ENCODE measurements at places on chromosomes 11 and 22.

GRCh38 chr22:23240639-23241389 is 60.5 kb downstream of the BCR start:
- no peak for DNase-seq

DNA sequence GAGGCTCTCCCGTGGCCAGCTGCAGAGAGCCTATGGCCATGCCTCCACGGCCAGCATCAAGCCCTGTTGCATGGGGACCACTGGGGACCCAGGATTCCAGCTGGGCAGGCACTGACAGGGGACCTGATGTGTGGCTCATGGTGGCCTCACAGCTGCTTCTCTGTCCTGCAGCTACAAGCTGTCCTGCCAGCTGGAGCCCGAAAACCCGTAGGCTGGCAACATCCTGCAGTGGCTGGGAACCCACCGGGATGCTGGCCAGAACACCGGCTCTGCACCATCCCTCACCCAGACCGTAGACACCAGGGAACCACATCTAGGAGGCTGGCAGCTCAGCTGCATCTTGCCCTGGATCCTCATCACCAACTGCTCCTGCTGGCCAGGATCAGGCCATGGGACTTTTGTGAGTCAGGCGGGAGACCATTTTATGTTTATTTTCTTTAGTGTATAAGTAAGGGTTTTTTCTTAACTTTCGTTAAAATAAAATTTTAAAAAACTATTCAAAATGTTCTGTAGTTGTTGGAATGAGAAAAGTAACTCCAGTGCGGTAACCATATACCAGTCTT is 7.9 kb downstream of the RGL4 start:
- no peak for DNase-seq

DNA sequence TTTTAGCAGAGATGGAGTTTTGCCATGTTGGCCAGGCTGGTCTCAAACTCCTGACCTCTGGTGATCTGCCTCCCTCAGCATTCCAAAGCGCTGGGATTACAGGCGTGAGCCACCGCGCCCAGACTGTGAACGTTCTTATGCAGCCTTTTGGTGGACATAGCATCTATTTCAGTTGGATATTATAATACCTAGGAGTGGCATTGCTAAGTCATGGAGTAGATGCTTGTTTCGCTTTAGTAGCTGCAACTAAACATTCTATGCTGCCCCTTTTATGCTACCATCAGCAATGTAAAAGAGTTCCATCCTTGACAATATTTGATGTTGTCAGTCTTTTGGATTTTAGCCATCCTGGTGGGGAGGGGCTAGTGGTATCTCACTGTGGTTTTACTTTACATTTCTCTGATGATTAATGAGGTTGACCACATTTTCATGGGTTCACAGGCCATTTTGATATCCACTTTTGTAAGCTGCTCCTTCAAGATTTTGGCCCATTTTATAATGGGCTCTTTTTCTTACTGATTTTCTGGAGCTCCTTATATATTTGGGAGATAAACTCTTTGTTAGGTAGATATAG is 16.5 kb upstream of the APOBEC3A start:
- DNase-seq = no peak

DNA sequence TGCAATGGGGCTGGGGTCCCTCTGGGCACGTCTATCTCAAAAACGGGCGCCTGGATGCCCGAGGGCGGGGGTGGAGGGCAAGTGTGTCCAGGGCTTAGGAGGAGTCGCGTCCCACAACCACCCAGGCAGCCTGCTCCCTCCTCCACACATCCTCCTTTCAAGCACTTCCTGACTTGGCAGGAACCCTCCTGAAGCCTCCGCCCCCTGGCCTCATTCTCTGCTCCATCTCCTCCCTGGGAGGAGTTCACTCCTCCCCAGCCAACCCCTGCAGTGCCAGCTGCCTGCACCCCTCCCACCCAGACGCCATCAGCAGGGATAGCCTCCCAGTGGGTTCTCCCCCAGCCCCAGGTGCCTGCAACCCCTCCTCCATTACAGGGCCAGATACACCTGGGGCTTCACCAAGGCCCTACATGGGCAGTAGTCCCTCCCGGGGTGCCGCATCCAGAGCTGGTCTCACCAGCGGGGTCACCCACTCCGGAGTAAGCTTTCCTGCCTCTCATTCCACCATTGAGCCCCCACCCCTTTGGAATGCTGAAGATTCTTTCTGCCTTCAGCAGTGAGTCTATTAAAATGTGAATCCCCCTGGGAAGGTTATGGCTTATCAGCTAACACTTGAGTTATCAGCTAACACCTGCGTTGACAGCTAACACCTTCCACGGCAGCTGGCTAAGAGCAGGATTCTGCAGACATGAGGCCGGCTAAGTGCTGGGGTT is 24.4 kb downstream of the RTN4R start:
- peak; percentile 53 for DNase-seq

DNA sequence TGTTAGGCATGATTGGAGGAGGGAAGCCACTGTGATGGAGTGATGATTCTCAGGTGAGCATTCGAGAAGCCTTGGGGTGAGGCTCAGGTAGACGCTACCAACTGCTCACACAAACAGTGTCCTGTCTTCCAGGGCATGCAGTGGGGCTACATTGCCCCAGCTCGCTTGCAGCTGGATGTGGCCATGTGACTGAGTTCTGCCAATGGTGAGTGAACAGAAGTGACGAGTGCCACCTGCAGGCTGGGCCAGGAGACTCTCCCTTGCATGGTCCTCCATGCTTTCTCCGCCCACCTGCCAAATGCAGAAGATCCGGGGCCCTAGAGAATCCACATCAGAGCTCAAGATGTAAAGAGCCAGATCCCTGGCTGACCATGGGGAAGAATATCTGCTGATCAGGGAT is 195.9 kb downstream of the BCR start:
- peak; percentile 7 for DNase-seq

- DNase-seq = no peak
Observed at GRCh38 chr11:47391077-47391583, 12.8 kb upstream of the SPI1 start.

GRCh38 chr11:119416606-119417580 is 6.1 kb downstream of the THY1 start:
- peak; percentile 50 for DNase-seq

DNA sequence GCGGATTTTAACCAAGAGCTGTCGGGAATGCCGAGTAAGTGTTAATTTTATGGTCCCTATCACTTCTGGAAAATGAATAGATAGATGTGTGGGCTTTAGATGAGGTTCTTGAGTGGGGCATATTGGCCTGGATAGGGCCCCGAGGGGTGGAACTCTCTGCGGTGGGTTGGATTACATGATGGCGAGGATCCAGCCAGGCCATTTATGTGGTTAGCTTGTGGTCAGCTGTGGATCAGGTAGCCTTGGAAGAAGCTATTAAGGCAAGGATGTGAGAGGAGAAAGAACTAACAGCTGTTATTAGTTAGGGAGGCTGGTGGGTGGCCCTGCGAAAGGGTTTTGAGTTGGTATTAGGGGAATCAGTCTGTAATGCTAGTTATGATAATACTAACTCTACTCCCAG is 268.4 kb downstream of the NELL1 start:
- DNase-seq = no peak

DNA sequence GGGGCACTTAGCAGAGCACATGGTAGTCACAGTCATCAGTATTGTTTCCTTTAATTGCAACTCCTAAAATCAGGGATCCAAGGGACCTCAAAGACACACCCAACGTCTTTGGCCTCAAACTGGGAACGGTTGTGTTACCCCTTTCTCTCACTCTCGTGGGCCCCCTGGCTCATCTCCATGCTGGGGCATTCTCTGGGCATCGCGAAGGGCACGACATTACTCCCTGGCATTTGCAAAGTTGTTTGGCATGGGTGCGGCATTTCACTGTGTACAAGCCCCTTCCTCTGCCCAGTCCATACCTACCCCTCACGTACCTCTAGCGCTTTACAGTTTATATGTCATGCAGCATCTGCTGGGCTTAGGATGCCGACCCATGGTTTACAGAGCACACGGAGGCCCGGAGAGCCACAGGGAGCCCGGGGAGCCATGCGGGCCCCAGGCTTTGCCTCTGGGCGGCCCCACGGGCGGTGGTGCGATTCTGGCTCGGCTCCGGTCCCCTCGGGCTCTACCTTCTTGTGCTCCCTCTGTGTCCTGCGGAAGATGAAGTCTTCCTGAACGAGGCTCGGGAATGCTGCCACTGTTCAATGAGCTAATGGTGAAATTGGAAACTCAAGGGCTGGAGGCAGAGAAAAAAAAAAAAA is 21.9 kb upstream of the CACNG2 start:
- no peak for DNase-seq

DNA sequence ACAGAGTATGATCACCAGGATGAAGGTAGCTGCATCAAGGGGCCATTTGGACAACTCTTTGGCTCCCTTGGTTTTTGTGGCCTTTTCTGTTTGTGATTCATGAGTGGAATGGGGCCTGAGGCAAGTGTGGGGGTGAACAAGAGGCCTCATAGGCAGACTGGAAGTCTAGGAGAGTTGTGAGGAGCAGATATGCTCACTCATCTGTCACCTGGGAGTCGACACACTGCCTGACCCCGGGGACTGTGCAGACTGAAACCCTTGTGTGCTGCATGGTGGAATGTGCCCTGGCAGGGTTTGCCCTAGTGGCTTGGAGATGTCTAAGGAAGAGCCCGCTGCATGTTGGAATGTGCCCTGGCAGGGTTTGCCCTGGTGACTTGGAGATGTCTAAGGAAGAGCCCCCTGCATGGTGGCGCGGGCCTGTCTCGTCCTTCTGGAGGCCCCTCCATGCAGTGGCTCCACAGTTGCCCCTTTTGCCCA is 60.0 kb downstream of the MED15 start:
- DNase-seq = peak; percentile 87

- DNase-seq = no peak
Observed at GRCh38 chr11:87712802-87713202, 462.4 kb downstream of the RAB38 start.

DNA sequence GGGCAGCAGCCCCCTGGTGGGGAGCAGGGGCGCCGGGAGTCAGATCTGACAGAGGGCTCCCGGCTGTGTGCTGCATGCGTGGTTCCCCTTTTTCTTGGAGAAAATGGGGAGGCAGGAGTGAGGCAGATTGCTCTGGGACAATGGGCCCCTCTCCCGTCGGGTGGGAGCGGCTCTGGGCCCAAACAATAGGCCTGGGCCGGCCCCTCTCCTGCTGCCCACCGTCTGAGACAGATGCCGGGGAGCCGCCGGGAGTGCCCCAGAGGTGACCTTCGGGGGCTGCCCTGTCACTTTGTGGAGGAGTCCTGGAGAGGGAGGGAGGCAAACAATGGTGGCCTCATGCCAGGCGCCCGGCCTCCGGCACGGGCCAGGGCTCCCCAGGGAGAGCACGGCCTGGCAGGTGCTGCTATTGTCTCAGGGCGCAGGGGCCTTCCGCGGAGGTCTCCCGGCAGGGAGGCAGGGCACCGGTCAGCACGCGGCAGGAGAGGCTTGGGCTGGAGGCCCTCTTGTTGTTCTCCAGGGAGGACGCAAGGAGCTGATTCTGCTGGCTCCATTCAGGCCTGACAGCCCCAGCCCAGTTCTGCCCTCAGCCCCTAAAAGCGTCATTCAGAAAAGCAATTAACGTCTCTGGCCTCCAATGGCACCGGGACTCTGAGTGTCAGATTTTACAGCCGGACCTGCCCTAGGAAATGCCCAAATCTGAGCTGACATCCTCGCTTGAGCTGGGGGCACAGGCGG is 44.8 kb downstream of the SMIM38 start:
- DNase-seq = no peak

GRCh38 chr11:94738746-94739145 is 29.4 kb upstream of the AMOTL1 start:
- no peak for DNase-seq

GRCh38 chr11:122918734-122919133 is 36.2 kb downstream of the JHY start:
- no peak for DNase-seq

DNA sequence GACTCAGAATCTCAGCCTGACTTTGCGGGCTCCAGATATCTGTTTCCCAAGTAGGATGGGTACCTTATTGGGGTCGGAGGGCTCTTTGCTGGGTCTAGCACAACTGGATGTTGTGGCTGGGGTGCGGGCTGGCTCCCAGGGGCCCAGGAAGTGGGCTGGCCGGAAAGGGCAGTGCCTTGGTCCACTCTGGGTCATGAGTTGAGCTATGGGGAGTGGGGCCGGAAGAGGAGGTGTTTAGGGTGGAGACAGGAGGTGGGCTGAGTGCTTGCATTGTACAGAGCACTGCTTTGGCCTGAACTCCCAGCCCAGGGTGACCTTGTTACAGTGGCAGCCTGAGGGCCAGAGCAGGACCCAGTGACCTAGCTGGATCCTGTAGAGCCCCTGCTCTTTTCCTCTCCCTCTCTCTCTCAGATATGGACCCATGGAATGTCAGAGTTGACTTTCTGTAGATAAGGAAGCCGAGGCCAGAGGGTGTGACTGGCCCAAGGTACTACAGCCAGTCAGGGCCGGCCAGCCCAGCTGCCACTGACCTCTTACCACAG is 13.2 kb downstream of the PHLDB1 start:
- peak; percentile 64 for DNase-seq

DNA sequence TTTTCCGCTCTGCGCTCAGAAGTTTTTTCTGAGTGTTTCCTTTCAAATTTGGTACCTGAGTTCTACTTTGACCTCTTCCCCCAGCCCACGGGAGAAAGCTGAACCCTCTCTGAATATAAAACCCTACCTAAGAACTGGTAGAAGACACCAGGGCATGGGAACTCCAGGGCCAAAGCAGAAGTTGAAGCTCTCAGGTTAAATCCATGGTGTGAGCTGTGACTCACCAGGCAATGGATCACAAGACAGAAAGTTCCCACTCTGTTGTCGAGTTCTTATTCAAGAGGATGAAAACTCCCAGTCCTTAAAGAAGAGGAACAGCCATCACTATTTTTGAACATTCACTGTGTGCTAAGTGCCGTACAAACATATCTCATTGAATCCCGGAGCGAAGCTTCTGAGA is 8.9 kb downstream of the TMEM218 start:
- no peak for DNase-seq

- DNase-seq = no peak
Observed at GRCh38 chr11:97895572-97895971, 1125.2 kb upstream of the CNTN5 start.

GRCh38 chr22:45997077-45997776 is 20.3 kb upstream of the WNT7B start:
- DNase-seq = peak; percentile 90

DNA sequence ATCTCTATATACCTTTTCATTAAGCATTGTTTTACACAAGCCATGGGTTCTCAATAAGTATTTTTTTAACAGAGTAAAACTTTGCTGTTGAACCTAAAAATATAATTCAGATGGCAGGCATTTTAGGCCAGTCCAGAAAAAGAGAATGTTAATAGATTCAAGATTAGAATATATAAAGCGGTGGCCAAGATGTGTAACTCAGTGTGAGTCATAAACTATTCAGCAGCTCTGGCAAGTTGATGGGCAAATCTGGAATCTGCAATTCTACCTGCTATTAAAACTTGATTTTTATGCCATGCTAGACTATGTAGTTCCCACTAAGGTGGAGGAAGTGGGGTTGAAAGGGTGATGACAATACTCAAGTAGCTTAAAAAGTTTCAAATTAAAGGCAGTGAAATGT is 45.4 kb downstream of the CASP12 start:
- DNase-seq = no peak
